ENCODE measurements at places on chromosomes 6 and 20. TPM values are rescaled to one million over a fixed set of nuclear protein-coding genes. Genes with fewer than 3 reads are reported as not detected.

GRCh38 chr20:44362466-44362940 lies 7.0 kb downstream of the HNF4A start:
- DNase-seq, result no peak

DNA sequence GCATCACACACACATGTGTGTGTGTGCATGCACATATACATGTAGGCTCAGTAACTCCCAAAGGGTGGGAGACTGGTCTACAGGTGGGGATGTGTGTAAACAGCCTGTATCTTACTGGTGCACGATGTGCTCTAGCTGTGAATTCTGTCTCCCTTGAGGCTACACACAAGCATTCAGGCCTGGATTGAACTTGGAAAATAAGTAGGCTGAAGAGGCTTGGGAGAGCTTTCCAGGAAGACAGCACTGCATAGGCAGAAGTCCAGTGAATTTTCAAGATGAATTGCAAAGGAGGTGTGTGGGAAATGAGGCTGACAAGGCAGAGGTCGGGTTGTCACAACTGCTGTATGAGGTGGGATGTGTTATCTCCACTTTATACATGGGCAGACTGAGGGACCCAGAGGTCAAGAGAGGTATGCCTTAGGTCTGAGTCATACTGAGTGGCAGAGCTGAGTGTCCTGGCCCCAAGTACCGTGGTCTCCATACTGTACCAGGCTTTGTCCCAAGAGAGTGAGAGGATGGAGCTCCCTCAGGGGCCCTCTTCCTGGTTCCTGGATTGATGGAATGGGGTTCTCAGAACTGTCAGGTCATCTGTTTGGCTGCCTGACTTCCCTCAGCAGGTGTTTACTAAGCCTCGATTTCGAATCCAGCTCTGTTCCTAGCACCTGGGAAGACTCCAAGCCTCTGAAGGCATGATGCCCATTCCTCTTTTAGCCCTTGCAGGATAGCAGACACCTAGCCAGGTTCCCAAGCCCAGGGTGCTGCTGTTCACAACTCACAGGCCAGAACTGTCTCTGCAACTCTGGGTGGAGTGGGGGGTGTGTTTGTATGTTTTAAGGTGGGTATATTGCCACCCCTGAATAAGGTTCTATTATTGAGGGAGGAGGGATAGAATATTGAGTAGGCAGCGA lies 14.4 kb downstream of the SNPH start:
- no peak for DNase-seq

- DNase-seq, result no peak
These were observed 18.3 kb upstream of the GPRC6A start for GRCh38 chr6:116847227-116847626.

Gene MICB
- 2.9 TPM for total RNA-seq

DNA sequence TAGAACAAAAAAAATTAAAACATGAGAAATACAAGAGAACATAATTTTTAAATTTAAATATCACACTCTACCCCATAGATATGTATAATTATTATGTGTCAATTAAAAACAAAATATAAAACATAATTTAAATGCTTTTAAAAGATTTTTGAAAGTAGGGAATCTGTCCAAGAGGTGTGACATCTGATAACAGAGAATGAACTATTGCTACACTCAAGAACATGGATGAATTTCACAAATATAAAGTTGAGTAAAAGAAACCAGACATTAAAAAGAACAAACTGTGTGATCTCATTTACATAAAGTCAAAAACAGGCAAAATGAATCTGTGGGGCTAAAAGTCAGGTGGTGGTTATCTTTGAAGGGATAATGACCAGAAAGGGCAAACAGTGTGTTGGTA lies 106.5 kb upstream of the COL21A1 start:
- no peak for DNase-seq

DNA sequence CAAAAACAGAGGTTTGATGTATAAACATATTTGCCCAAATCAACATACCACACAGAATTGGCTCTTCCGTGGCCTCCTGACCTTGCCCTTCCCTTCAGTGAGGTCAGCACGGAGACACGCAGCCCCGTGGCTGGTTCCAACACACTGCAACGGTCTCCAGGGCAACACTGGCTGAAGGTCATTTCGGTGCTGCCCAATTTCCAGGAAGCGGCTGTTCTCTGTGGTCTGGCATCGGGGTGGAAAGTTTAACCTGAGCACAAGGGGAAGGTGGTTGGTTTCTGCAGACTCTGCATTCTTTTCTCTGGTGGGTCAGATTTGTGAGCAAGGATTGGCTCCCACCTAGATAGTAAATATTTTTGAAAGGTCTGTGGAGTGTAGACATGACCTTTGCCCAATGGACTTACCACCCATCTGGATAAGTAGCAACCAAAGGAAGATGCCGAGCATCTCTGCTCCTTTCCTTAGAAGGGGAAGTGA lies 177.6 kb upstream of the PHACTR1 start:
- no peak for DNase-seq

DNA sequence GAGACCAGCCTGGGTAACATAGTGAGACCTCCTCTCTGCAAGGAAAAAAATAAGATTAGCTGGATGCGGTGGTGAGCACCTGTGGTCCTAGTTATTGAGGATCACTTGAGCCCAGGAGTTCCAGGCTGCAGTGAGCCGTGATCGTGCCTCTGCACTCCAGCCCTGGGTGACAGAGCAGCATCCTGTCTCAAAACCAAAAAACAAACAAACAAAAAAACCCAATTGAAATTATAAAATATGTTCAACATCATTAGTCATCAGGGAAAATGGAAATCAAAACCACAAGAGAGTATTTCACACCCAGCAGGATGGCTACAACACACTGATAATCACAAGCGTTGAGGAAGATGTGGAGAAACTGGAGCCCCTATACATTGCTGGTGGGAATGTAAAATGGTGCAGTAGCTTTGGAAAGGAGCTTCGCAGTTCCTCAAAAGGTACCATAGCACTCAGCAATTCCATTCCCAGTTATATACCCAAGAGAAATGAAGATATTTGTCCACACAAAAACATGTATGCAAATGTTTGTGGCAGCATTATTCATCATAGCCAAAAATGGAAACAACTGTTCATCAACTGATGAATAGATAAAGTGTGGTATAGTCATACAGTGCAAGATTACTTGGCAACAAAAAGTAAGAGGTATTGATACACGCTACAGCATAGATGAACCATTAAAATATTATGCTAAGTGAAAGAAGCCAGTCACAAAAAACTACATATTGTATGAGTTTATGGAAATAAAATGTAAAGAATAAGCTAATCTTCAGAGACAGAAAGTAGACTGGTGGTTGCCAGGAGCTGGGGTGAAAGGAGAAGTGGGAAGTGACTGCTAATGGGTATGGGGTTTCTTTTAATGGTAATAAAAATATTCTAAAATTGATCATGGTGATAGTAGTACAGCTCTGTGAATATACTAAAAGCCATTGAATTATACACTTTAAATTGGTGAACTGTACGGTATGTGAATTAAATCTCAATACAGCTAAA lies 38.7 kb upstream of the RIPOR2 start:
- DNase-seq, result no peak

DNA sequence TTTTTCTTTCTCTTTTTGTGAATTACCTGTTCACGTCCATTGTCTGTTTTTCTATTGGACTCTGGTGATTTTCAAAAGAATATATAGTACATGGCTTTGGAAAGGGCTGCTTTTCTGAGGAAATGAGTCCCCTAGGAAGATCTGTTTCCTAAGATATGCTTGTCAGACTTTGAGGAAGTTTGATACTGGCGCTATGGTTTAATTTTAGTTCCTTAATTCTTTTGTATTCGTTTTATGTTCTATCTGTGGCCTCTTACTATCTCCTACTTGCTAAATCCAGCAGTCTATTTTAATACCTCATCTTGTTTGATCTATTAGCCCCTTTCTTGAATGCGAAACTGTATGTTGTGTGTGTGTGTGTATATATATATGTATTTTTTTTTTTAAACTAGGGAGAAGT lies 101.9 kb downstream of the LIN28B start:
- no peak for DNase-seq

GRCh38 chr20:14829906-14830305 lies 492.5 kb upstream of the FLRT3 start:
- DNase-seq, result no peak

DNA sequence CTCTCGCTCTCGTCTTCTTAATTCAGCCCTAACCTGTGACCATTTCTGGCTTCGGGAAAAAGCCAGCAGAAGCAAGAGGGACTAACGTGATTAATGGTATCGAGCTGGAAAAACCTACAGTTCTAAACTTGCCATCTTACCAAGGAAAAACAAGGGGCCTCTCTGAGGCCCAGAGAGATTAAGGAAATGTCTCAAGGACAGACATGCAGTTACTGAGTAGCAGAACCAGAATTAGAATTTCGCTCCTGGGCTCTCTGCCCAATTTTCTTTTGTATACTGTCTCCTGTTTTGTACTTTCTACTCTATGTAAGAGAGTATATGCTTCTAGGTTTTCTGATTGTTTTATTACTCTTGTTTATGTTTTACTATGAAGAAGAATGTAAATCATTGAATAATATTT lies 67.8 kb upstream of the LTV1 start:
- DNase-seq, result no peak

Gene NMBR
- not detected for total RNA-seq

GRCh38 chr20:208942-209566 lies 18.0 kb upstream of the DEFB129 start:
- DNase-seq, result no peak

Gene MLN
- total RNA-seq, result not detected

- peak; percentile 89 for DNase-seq
These were observed at the start of gene ULBP2 for GRCh38 chr6:149941583-149942460. Gene ULBP2, plus strand, starts transcription at chr6:149942014. Its CDS starts 59 bp downstream, at chr6:149942073.

DNA sequence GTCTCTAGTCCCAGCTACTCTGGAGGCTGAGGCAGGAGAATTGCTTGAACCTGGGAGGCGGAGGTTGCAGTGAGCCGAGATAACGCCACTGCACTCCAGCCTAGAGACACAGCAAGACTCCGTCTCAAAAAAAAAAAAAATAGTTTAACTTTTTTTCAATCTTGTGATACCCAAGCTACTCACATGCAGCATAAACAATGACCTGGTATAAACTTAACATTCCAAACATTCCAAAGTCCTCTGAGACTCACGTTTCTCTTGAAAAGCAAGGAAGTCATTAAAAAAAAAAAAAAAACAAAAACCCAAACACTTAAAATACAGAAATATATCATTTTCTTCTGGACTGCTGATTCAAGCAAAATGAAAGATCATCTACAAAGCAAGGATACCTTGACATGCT lies 14.3 kb downstream of the CRNKL1 start:
- DNase-seq, result no peak

- DNase-seq, result no peak
These were observed 897 bp upstream of the GMEB2 start for GRCh38 chr20:63627751-63628245.

Gene AFG1L
- 11.7 TPM for total RNA-seq

DNA sequence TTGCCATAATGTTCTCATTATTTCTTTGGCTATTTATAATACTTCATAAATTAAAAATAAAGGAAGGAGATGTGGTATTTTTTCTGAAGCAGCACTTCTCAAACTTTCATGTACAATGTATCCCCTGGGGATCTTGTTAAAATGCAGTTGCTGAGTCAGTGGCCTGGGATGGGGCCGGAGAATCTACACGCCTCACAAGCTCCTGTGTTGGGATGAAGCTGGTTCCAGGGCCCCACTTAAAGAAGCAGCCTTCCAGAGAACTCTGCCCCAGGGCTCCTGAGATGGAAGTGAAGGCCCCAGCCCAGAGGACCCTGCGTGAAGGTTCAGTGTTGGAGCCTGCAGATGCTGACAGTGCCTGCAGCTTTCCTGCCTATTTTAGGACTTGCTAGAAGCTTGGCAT lies 40.1 kb upstream of the SLC23A2 start:
- DNase-seq, result no peak

Gene TSPO2
- not detected for total RNA-seq

DNA sequence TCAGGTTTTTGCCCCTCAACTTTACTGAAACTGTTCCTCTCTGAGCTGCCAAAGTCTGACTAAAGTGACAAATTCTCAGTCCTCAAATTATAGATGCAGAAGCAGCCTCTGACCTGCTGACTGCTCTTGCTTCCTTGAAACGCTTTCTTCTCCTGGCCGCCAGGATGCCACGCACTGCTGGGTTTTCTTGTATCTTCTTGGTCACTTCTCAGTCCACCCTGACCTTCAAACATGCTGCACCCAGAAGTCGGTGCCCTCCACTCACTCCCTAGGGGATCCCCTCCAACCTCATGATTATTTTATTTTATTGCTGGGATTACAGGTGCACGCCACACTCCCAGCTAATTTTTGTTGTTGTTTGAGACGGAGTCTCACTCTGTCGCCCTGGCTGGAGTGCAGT lies 24.7 kb downstream of the SYNJ2 start:
- no peak for DNase-seq

Gene RBL1
- 7.6 TPM for total RNA-seq

Gene HUS1B
- total RNA-seq, result 1.3 TPM

GRCh38 chr6:122122202-122122601 lies 277.2 kb upstream of the HSF2 start:
- DNase-seq, result no peak

DNA sequence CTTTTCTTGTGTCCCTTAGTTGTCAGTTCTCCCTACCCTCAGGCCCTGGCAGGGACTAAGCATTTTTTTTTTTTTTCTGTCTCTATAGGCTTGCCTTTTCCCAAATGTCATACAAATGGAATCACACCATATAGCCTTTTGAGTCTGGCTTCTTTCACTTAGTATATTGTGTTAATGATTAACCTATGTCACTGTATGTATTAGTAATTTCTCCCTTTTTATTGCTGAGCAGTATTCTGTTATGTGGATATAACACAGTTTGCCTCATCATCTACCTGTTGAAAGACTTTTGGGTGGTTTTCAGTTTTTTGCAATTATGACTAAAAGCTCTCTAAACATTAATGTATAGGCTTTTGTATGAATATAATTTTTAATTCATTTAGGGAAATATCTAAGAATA lies 16.0 kb upstream of the FBXO30 start:
- no peak for DNase-seq

Gene BMP6
- 1.9 TPM for total RNA-seq

Gene TREM2
- 0.67 TPM for total RNA-seq

DNA sequence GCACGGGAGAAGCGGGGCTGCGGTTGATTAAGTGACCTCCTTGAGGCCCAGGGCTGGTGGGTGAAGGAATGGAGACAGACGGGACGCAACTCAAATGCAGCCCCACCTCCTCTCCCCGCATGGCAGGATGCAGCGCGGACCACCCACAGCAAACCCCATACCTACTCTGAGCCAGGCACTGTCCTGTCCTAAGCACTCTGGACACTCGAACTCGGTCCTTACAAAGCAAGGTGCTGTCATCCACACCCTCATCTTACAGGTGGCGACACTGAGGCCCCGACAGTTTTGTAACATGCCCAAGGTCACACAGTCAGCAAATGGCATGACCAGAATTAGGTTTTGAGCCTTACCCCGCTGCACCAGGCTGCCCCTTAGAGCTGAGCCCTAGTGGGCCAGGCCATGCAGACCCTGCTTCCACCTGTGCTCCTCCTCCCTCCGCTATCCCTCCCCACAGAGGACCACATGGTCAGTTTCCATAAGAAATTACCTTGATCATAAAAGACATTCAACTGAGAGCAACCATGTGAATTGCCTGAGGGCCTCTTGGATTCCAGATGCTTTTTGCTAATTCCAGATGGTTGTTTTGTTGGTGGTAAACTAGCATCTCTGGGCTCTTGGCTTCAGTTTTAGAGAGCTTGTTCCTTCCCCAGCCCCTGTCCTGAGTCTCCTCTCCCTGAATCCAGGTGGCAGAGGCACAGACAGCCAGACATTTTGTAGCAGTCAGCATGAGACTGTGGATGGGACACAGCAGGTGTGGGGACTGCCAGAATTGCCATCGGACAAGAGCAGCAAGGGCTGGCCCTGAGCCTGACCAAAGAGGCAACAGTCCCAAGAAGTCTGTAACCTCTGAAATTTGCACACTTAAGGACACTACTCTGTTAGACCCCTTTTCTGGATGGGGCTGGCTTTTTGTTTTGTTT lies 171.9 kb upstream of the PMEPA1 start:
- no peak for DNase-seq

Data from mucosa of descending colon (tissue), 3 donors.